NCI-H1417 (cell line): ENCODE measurements at places on chromosomes 3 and 15.

DNA sequence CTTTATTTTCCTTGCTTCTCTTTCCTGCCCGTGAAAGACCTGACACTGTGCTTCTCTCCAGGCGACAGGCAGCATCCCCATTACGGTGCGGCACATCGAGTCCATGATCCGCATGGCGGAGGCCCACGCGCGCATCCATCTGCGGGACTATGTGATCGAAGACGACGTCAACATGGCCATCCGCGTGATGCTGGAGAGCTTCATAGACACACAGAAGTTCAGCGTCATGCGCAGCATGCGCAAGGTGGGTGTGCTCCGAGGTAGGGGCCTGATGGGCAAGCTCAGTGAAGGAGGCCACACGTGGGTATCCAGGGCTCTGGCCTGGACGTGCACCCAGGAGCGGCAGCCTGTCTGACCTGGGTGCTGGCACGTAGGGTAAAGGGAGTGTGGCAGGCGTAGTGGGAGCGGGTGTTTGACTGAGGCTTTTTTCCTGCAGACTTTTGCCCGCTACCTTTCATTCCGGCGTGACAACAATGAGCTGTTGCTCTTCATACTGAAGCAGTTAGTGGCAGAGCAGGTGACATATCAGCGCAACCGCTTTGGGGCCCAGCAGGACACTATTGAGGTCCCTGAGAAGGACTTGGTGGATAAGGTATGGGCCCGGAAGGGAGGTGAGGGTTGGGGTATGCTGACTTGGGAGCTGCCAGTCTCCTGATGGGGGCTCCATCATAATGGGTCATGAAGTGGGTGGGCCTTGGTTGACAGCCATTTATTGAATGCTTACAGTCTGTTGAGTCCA lies 8.2 kb upstream of the PODXL2 start:
- no peak for DNase-seq

GRCh38 chr15:72732086-72732485 lies 46.1 kb downstream of the BBS4 start:
- no peak for DNase-seq

DNA sequence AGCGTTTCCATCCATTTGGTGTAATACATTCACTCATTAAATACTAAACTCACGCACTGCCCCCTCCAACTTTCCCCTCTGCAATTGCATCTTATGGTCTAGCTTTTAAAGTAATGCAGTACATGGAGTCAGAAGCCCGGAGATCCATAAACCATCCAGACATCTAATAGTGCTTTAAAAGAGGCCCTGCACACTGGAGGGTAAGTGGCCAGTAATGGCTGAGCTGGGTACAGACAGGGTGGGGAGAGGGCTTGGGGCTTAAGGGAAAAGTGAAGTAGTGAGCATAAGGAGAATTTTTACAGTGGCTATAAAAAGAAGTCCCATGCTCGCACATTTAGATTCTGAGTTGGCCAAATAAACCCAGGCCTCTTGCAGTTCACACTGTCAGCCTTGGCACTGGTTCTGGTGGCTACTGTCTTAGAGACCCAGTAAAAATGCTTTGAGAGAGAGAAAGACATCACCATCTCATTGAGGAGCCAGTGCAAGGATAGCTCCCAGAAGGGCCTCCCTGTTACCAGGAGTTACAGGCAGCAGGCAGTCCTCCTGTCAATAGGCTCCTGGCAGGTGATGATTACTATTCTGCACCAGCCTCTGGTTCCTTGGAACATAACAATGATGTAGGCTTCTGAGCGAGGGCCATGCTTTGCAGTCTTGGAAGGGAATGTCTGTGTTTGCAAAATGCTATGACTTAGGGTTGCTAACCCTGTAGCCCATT lies 112.6 kb upstream of the NEO1 start:
- DNase-seq: peak; percentile 20

DNA sequence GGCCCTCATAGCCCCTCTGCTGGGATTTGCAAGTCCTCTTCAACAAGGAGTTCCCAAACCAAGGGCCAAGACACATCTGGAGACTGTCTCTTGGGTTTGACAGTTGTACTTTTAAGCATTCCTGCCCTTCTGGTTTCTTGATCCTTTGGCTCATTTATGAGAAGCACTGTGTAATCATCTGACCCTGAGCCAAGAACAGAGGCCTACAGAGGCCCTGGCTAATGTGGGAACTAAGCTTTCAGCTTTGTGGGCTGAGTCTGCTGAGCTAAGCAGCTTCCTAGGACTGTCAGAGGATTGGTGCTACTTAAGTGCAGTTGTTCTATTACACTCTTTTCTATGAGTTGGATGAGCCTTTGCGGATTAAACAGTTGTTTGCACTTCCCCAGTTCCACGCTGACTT lies 178.3 kb downstream of the KBTBD8 start:
- no peak for DNase-seq

- no peak for DNase-seq
Measured at GRCh38 chr3:77601823-77602415, 562.0 kb downstream of the ROBO2 start.

GRCh38 chr15:69540622-69541021 lies 88.0 kb downstream of the RPLP1 start:
- DNase-seq: peak; percentile 72

- DNase-seq: no peak
Measured at GRCh38 chr3:192260116-192261010, 467.0 kb downstream of the FGF12 start.

GRCh38 chr3:9180764-9181117 lies 68.7 kb downstream of the SRGAP3 start:
- DNase-seq: no peak

DNA sequence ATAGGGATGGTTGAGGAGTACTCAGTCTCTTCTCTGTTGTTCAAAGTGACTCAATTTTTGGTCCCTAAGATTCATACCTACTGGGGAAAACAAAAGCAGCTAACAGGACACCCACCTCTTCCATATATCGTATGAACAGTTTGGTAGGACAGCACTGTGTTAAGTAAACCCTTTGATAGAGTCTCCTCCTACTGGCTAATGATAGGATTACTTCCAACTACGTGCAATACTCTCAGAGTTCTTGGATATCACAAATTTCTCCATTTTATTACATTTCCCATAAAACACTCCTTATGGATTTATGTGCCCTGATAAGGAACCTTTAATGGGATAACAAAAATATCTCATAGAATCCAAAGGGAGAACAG lies 200.2 kb upstream of the GOLGA6L4 start:
- DNase-seq: peak; percentile 5

- no peak for DNase-seq
Measured at GRCh38 chr3:90005281-90005847, 897.9 kb downstream of the EPHA3 start.

DNA sequence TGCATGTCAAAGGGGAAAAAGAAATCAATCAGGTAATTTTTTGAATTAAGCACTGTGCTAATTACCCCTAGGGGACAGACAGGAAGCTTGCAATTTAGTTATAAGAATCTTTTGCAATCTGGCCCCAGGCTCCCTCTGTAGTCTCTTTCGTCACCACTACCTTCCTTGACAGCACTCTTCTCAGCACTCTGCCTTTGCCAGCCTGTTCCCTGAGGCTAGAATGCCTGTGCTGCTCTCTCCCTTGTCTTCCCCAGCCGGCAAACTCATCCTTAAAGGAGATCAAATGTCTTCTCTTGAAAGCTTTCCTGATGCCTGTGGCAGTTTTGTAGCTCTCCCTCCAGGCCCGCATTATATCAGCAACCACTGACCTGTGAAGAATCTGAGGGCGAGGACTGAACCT lies 32.4 kb upstream of the PRTG start:
- DNase-seq: no peak

DNA sequence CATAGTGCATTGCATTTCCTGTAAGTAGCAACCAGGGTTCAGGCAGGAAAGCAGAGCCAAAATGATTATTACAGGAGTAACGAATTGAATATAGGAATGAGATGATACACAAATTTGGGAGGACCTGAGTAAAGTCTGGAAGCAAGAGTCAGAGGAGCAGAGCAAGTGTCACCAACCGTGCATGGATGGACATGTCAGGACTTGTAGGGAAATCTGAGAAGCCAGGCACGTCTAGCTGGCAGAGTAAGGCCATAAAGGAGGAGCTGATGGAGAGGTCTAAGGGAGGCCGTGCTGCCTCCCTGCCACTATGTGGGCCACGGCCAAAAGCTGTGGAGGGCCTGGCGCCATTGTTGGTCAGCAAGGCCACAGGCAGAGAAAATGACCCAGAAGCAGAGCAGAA lies 22.4 kb downstream of the GJD2 start:
- DNase-seq: peak; percentile 14

GRCh38 chr15:33654860-33655259 lies 313.4 kb upstream of the CHRM5 start:
- DNase-seq: no peak

GRCh38 chr3:48151058-48151806 lies 37.0 kb downstream of the CDC25A start:
- DNase-seq: peak; percentile 72

DNA sequence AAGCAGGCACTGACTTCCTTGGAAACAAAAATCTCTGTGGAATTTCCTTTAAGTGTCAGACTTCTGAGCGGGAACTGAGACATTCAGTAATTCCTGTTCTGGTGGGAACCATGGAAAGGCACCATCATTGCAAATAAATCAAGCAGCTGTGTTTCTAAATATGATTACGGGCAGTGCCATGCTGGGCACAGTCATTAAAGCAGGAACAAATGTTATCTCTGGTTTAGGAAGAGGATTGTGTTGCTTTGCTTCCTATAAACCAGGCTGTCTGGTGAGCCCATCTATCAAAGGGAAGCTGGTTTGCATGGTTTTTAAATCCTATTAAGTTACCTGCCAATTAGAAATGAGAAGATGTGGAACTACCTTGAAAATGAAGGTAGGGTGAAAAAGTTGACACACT lies 86.7 kb downstream of the EBLN2 start:
- DNase-seq: no peak

DNA sequence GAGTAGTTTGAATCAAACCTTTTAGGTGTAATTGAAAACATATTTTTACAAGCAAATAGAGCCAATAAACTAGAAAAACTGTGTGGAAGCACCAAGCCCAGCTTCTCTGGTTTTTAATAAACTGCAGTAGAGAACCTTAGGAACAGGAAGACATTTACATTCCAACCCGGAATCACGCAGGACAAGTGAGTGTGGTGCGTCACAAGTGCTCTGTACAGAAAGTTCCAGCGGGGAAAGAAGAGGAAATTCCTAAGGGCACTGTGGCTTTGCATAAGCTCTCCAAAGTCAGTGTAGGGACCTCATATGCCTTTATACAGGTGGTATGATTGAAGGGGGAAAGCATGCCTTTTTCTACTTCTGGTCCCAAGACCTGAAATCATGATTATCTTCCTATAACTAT lies 21.6 kb downstream of the COL8A1 start:
- no peak for DNase-seq

DNA sequence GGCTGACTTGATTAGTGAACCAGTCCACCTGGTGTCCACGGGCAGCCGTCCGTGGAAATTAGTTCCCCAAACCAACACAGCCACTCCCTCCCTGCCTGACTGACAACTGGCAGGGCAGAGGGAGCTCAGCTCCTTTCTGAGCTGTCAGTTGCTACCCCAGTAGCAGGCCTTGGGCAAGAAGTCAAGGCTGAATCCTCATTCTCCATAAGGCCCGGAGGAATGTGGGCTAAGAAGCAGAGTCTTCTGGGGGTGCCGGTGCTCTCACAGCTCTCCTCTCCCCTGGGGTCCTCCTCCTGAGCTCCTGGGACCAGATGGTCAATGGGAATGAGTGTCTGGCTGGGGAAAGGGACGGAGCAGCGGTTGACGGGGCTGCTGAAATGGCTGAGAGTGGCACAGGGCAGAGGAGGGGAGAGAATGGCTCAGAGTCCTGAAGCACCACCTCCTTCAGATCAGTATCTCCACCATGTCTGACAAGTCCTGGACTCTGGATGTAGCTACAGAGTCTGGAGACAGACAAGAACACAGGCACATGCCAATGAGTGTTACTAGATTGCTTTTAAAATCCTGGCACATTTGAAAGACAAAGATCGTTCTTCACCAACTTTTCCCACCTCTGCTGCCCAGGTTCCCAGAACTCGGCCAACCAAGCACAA lies 16.9 kb downstream of the AMOTL2 start:
- no peak for DNase-seq

GRCh38 chr3:143271136-143271535 lies 151.6 kb downstream of the CHST2 start:
- no peak for DNase-seq

- DNase-seq: no peak
Measured at GRCh38 chr3:184175506-184175905, 851 bp downstream of the AP2M1 start.

DNA sequence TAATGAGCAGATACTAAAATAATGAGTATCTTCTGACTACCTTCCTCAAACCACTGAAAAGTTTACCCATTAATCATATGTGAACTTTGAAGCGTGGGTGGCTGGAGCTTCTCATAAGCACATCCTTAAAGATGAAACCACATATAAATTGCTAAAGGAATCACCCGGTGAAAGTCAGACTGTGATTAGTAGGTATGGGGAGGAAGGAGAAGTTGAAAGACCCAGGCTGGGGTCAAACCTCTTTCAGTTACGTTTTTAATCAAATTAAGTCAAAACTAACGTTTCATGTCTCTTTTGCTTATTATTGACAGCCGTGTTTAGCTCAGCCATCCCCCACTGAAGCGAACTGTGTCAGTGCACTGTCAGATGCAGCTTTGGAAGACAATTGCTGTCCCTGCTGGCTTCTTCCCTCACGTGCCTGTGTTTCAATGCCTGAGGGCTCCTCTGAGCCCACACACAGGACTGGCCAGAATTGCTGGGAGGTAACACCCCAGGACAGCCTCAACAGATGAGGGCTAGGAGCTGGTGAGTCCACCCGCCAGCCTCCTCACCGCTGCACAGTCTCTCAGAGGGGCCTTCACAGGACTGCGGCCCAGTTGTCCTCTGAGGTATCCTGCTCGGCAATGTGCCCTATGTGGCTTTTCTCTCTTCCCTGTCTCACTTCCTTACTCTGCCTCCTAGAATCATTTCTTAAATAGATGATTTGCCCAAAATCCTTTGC lies 29.3 kb upstream of the SH3BP5 start:
- no peak for DNase-seq

- peak; percentile 3 for DNase-seq
Measured at GRCh38 chr3:22594990-22595389, 608.1 kb upstream of the UBE2E2 start.

DNA sequence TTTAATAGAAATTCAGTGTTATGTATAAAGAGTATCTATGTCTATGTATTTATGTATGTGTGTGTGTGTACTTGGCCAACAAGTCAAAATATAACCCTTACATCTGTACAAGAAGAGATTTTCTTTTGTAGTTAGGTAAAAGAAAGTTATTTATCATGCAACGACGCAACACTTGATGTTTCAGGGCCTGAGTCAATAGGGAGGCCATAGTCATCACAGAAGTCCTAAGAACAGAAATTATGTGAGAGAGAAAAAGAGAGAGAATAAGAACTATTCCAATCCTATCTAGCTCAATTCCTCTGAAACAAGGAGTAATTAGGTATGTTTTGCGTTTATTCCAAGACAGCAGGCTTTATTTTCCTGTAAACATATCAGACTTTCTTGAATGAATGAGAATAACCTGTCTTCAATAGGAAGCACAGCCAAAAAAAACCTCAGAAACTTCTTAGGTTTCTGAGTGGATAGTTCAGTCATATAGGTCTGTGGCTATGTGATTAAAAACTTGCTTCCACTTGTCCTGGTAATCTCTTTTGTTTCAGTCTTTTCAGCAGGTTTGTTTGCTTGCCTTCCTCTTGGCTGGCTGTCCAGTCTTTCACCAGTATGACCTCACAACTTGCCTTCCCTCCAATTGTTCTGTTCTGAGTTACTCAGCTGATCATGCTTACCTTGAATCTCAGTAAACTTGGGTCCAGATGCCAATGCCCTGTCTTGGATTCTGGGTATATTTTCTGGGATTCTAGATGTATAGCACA lies 382.4 kb upstream of the GBE1 start:
- DNase-seq: no peak

- no peak for DNase-seq
Measured at GRCh38 chr15:84582583-84583157, 18.1 kb upstream of the ZSCAN2 start.

- DNase-seq: no peak
Measured at GRCh38 chr15:58715266-58715917, 34.1 kb downstream of the ADAM10 start.
